T-helper 22 cell (primary cell): ENCODE measurements at places on chromosomes 5 and 9.

GRCh38 chr9:35669331-35670145 is 4.2 kb upstream of the CA9 start:
- DNase-seq = no peak

DNA sequence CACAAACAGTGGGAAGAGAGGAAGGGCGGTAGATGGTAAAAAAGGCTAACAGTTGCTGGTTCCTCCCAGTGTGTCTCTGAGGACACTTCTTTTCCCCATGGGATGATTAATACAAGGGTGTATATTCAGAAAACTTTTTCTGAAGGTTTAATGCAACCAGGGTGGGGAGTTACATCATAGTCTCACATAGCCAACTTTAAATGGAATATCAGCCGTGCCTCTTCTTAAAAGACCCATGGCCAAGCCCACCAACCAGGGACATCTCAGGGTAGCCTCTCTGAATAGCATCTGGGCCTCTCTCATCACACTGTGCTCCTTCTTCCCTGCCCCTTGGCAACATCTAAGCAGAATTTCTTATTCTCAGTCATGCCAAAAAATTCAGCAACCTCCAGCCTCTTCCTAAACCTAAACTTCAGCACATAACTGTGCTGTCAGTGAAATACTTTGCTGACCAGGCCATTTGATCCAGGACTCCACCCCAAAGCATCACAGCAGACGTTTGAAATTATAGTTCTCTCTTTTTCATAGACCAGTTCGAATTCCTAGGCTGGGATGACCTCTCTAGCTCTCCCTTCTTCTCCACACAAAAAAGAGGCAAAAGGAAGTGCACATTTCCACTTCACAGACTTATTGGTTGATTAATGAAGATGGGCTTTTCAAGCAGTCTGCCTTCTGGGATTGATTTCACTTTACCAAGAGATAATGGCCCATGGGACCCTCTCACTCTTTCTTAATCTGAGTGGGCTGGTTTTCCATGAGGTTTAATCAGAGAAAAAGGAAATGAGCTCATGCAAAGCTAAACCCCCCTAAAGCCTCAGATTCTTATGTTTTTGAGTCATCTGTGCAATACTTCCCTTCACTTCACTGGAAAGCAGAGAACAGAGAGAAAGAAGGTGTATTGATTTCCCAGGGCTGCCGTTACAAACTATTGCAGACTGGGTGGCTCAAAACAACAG is 85.1 kb upstream of the RAI14 start:
- DNase-seq = no peak

DNA sequence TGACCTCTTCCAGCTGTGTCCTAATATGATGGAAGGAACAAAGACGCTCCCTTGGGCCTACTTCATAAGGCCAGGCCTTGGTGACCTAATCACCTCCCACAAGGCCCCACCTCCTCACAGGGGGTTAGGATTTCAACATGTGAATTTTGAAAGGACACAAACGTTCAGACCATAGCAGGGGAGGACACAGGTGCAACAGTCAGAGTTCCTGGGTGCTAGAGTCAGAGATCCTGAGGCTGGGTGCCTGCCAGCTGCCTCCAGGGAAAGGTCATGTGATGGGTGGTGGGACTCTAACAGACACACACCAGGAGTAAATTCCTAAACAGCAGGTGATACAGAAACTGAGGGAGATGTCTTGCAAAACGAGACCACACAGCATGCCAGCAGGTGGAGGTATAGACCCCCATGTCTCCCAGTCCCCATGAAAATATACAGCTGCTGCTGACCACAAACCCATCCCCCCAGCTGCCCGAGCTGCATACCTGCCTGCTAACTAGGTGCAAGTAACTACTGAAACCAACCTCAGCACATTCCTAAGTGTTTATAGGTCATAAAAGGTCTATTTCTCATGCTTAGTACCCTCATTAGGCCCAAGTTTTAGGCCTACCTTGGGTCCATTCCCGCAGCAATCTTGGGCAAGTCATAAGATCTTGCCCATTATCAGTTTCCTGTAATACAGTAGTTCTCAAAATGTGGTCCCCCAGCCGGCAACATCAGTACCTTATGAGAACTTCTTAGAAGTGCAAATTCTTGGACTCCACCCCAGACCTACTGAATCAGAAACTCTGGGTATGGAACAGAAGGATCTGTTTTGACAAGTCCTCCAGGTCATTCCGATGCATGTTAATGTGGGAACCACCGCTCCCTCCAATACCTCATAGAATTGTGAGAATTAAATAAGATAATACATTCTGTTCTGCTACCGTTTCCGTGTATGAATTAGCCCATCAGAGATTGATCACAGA is 245.3 kb downstream of the ENC1 start:
- DNase-seq = no peak

- DNase-seq = no peak
These were observed 222.4 kb downstream of the FBN2 start for GRCh38 chr5:128315671-128316070.

GRCh38 chr9:16720386-16720785 is 150.1 kb downstream of the BNC2 start:
- no peak for DNase-seq

GRCh38 chr9:125884218-125884595 is 137.0 kb downstream of the PBX3 start:
- DNase-seq = no peak

GRCh38 chr9:16368237-16369087 is 502.0 kb downstream of the BNC2 start:
- no peak for DNase-seq

- DNase-seq = no peak
These were observed 11.4 kb upstream of the DAB2IP start for GRCh38 chr9:121640076-121640475.

- DNase-seq = no peak
These were observed 210.6 kb downstream of the SEMA5A start for GRCh38 chr5:9335269-9335668.

DNA sequence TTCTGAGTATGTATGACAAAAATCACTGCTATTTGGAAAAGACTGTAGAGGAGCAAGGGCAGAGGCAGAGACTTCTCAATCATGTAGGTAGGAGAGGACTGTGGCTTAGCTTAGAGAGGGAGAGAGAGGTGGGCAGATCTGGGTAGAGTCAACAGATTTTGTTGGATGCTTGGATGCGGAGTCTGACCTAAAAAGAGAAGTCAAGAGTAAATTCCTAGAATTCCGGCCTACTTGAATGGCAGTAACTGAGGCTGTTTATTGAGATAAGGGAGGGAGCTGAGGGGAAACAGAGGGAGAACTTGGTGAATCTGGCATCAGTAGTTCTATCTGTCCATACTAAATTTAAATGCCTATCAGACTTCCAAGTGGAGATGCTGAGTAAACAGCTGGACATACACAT is 2.4 kb downstream of the TICAM2 start:
- DNase-seq = no peak

- DNase-seq = no peak
These were observed 385.5 kb downstream of the ADGRV1 start for GRCh38 chr5:90944116-90944515.

DNA sequence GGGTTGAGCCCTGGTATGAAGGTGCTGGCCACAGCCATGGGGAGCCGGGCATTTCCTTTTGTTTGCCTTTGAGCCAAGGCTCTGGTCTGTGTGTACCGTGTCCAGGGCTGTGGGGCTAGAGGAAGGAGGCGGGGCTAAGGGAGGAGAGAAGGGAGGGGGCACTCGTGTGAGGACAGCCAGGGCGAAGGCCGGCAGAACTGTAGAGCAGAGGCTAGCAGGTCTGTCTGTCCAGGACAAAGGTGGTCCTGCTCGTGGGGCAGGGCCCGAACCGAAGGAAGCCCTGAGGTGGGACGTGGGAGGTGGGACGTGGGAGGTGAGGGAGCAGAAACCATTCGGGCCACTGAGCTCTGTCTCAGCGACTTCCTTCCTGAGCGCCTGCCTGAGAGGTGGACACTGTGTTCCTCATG is 41.3 kb upstream of the TESK1 start:
- no peak for DNase-seq

GRCh38 chr5:102542057-102542456 is 43.3 kb upstream of the SLCO6A1 start:
- DNase-seq = no peak

DNA sequence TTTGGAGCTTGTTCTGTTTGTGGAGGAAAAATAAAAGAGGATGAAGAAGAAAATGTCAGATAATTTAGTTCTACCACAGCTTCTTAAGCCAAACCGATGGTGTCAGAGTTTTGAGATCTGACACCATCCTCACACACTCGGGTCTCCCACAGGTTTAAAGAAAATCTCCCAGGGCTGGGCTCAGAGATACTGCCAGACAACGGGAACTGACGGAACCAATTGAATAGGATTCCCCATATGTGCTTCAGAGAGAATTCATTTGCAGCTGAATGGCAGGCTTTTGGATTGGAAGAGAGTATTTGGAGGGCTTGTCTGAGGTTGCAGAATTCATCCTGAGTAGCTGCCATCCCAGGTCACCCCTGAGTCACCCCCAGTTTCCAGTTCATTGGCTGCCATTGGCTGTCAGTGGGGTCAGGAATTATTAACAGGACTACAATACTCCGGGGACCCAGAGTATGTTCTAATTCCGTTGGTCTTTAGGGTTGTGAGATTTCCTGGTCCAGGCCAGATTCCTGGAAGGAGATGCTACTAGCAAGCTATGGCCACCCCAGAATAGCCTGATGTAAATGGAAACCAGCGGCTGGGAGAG is 131.3 kb downstream of the PDZD2 start:
- DNase-seq = no peak

- no peak for DNase-seq
These were observed 1.9 kb upstream of the LRRC70 start for GRCh38 chr5:62576570-62577170.

GRCh38 chr5:136984772-136985446 is 514.2 kb downstream of the SPOCK1 start:
- no peak for DNase-seq

- DNase-seq = no peak
These were observed 47.7 kb upstream of the TLX3 start for GRCh38 chr5:171261361-171261760.

DNA sequence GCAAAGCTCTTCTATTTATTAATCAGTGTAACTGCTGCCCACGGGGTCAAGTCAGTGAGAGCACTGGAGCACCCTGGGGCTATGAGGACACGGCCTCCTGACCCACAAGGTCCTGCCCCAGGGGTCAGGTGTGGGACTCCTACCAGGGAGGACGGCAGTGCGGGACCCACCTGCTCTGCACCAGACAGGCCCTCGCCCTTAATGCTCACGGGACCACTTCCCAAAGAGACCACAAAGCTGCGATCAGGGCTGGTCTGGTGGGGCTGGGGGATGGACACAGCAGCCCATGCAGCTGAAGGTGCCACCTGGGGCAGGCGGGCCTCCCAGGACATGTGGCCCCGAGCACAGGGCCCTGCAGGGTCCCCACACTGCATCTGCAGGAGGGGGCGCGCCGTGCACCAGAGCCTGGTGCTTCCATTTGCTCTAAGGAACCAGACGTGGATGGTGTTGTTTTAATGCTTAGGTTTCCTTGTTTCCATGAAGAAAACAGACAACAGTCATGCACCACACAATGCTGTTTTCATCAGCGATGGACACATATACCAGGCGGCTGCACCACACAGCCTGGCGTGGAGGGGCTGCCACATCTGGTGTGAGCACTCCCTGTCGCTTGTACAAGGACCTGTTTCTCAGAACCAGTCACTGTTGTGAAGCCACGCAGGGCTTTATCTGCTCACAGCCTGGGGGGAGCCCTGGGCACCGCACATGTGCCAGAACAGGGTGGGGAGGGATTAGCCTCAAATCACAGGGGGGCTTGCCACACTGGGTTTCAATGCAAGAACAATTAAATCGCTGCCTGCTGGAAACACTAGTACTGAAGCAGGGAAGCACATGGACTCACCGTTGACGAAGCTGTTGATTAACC is 22.6 kb downstream of the CLPTM1L start:
- DNase-seq = no peak

DNA sequence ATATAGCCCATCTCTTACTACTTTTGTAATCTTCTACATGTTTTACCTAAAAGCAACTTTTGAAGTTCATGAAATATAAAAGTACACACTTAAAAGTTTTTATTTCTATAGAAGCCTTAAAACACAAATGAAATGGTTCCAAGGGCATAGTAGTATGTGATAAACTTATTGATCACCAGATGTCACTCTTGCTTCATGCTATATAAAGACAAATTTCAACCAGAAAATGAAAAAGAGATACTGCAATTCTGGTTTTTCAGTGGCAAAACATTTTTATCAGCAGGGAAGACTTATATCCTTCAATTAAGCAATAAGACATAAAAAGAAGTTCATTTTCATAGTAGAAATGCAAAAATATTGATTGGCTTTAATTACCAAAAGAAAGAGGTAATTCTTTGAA is 69.4 kb upstream of the FBXL17 start:
- no peak for DNase-seq

- no peak for DNase-seq
These were observed 374.1 kb downstream of the PLK2 start for GRCh38 chr5:58085800-58086199.

DNA sequence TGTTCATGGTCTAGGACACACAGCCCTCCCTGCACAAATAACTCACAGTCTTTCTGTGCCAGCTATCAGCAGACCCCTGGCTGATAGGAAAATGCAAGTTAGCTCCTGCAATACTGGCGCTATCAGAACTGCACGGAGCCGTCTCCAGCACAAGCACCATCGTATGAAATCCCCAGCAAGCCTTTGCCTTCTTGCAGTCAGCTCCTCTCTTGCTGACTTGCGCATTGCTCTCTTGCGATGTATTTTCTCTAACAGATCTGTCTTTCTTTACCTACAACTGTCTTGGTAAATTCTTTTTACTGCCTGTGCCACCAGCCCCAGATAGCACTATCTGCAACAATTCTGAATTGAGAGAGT is 25.1 kb upstream of the UGCG start:
- DNase-seq = no peak

GRCh38 chr5:473551-474192 is 30.7 kb downstream of the EXOC3 start:
- no peak for DNase-seq

- no peak for DNase-seq
These were observed 336.0 kb downstream of the PDE4D start for GRCh38 chr5:59557572-59557971.

GRCh38 chr9:127344368-127345000 is 52.5 kb upstream of the SLC2A8 start:
- no peak for DNase-seq

GRCh38 chr5:14413331-14413750 is 168.3 kb upstream of the OTULINL start:
- DNase-seq = peak; percentile 27

DNA sequence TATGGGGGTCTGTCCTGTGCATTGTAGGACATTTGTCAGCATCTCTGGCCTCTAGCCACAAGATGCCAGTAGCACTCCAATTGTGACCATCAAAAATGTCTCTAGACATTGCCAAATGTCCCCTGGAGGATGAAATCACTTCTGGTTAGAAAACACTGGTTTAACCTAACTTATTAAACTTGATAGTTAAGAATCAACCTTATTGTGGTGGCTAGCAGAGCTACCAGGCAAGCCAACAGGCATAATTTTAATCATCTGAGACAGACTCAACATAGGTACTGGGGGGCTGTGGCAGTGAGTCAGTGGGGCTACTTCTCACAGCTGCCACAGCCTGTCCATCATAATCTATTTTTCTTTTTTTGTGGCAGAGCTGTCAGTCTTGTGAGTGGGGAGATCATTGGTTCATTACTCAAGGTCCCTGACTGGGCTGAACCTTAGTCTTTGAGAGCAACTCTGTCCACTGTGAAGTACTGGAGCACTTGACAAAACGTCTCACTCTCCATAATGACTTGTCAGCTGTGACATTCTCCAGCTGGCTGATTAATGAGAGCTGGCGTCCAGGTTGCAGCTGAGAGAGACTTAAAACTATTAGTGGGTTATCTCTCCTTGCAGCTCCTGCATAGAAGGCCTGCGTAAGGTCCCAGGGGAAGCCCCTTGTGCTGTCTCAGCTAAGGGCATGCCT is 107.9 kb downstream of the DCP2 start:
- no peak for DNase-seq

- no peak for DNase-seq
These were observed 20.9 kb upstream of the DMXL1 start for GRCh38 chr5:119049824-119050449.
